ENCODE measurements at places on chromosomes 4 and X. TPM values are rescaled to one million over a fixed set of nuclear protein-coding genes. Genes with fewer than 3 reads are reported as not detected.

The KLB gene
- total RNA-seq = 0.87 TPM

The SMIM31 gene
- total RNA-seq = not detected

The ATP5ME gene
- total RNA-seq = 167 TPM

The C1QTNF7 gene
- total RNA-seq = 15.1 TPM

- DNase-seq = no peak
Observed at GRCh38 chr4:18954538-18954937, 933.0 kb upstream of the LCORL start.

DNA sequence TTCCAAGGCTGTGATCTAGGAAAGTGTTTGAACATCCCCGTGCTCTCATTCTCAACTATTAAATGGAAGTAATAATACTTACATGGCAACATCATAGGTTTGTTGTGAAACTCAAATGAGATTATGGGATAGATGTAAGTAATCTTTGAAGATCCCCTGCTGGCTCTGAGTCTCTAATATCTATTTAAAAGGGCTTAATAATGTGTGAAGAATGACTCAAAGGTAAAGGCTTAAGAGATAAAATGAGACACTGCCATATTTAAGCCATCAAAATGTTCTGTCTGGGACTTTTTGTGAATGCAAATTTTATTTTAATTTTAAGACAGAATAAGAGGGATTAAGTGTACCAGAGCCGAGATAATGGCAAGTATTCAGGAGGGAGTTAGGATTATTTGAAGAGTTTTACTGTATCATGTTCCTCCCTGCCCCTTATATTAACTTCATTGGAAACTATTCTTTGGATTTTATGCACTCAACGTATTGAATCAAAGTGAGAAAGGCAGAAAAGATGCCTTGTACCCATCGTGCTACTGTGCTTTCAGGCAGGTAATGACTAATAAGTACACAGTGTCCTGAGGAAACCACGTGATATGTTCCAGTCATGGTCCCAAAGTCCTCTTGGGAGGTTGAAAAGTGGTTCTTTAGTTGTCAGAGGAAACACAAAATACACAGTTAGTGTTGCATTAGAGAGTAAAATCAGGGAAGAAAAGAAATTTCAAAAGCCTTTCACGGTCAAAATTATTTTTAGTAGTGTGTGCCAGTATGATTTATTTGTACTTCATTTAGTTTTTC, 192.4 kb downstream of the RBM46 start:
- DNase-seq = no peak

GRCh38 chr4:127967141-127967775, 2.1 kb downstream of the ABHD18 start:
- DNase-seq = no peak

DNA sequence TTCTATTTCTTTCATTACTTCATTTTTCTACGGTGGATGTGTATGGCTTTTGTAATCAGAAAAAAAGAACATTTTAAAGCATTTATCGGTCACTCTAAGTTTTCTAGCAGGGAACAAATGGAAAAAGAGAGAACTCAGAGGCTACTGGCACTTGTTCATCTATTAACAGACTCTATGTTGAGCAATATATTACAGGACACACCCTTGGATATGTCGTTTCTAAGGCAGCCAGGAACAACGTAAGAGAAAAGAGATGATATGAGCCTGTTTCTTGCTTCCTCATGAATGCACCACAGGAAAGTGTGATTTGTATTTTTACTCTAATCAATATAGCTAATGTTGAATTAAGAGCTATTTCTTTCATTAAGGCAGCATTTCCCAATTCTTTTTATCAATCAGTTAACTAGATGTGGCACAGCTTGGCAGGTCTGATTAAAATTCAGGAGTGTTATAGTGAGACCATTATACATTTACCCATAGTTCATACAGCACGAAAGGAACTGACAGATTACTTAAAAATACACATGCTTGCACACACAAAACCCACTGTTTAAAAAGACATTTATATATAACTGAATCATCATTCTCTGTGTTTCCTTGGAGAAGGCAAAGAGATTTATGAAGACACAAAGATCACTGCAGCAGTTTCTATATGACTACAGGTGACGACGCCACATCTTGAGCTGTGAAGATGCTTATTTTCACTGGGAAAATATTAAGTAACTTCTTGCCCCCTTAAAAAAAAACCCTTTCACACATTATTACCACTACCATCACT, 13.0 kb downstream of the RAB9B start:
- no peak for DNase-seq

GRCh38 chrX:2351999-2352995, 148.5 kb downstream of the DHRSX start:
- DNase-seq = no peak

GRCh38 chr4:138007572-138007971, 234.6 kb downstream of the SLC7A11 start:
- no peak for DNase-seq

DNA sequence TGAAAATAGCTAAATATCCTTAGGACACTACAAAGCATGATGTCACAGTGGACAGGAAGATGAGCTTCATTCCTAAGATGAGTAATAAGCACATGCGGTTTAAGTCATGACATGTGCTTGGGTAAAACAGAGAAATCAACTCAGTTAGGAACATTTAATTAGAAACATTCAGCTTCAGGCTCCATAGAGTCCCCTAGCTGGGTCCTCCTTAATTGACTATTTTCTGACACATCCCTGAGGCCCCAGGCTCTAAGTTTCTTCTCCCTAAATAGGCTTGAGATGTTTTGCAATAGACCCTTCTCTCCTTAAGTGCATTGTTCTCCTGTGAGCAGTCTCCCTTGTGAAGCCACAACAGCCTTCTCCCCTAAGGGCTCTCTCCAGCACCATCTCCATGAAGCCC, 70.4 kb upstream of the ANXA3 start:
- no peak for DNase-seq

DNA sequence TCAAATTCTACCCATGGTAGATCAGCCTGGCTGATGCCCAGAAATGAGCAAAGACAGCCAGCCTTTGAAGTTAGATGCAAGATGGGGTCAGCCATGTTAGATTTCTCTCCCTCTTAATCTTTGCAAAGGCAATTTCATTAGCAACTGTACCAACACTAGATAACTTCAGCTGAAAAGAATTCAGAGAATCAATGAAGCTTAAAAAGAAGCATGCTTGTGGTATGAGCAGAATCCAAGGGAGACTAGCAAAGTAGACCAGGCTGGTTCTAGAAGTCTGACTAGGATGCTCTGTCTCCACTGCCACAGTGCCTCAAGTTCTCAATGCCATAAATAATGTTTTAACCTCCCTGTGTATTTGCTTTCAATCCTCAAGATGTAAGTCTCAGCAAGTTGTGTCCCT, 247.3 kb downstream of the SLC7A11 start:
- no peak for DNase-seq

Data from upper lobe of right lung (tissue), 1 donor.